Fibroblast of pulmonary artery (primary cell): ENCODE measurements at places on chromosomes 1 and 21.
A peak's percentile ranks its signal among the peaks of the same experiment; 100 is the strongest.

- no peak for DNase-seq
Measured at GRCh38 chr1:9653491-9654050, 2.0 kb downstream of the PIK3CD start.

GRCh38 chr21:36034211-36034913, 26.0 kb downstream of the SETD4 start:
- DNase-seq: no peak

DNA sequence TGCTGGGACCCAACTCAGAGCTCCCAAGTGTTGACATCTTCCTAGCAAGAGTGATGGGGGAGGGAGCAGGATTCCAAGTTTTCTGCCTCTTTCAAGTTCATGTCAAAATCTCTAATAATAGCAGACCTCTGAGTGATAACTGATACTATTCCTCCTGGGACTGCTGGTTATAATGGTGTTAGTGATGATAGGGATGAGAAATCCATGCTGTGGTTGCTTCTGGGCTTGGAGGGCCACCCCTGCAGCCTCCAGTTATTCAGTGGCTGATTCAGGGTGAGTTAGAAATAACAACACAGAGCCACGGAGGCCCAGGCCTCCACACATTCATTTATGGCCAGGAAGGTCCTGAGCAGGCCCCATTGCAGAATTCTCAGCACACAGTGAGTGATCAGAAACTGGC, 40.6 kb upstream of the ARTN start:
- DNase-seq: no peak

DNA sequence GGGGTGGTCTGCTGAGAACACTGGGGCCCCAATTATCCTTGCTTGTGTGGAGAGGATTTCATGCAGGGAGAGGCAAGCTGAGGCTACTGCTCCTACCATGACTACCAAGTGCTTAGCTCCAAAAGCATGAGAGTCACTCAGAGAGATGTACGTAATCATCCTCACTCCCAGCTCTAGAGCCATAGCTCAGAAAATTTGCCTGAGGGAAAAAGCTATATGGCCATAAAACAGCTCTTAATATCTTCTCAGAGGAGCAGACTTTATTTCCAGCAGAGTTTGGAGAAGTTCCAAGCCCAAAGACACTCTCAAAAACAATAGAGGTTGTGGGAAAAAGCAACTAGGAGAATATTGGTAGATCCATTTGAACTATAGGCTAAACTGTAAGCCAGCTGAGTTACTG, 106.4 kb upstream of the PBX1 start:
- DNase-seq: no peak

- DNase-seq: peak; percentile 4
Measured at GRCh38 chr21:19507682-19508260, 1104.2 kb upstream of the TMPRSS15 start.

DNA sequence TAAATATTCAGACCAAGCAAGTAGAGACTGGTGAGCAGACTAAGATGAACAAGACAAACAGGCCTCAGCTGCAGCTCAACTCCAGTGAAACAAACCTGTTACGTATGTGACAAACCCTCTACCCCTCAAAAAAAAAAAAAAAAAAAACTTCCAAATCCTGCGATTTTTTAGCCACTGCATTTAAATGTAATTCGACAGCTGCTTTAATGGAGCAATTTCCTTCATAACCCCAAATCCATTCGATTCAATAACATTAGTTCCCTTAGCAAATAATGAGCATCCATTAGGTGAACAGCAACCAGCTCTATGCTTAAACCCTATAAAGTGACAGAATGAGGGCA, 31.1 kb downstream of the SIPA1L2 start:
- DNase-seq: no peak

DNA sequence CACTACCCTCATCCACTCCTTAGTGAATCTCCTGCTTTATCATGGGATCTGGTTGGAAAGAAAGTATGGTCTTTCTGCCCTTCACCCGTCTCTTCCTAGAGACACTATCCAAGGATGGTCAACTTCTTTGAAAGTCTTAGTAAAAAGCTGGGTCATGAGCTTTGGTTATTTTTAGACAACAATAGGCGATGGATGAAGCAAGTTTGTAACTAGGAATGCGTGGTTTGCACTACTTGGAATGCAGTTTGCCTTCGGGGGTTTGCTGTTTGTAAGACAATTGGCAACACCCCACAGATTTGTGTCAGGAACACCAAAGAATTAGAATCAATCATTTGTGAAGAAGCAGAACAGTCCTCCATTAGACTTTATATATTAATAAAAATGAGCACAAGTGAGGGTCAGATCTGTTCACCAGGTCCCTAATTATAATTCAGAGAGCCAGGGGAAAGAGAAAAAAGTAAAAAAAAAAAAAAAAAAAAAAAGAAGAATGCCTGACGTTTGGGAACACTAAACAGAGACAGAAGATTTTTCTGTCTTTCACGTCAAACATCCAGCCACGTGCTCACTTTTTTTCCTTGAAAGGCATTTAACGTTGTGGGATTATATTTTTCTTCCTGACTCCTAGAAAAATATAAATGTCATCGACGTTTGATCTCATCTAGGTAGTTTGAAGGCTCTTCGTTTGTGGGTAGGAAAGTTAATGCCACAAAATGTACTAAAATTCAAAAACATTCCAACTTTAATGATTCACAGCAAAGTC, 60.7 kb upstream of the BTG3 start:
- peak; percentile 65 for DNase-seq

DNA sequence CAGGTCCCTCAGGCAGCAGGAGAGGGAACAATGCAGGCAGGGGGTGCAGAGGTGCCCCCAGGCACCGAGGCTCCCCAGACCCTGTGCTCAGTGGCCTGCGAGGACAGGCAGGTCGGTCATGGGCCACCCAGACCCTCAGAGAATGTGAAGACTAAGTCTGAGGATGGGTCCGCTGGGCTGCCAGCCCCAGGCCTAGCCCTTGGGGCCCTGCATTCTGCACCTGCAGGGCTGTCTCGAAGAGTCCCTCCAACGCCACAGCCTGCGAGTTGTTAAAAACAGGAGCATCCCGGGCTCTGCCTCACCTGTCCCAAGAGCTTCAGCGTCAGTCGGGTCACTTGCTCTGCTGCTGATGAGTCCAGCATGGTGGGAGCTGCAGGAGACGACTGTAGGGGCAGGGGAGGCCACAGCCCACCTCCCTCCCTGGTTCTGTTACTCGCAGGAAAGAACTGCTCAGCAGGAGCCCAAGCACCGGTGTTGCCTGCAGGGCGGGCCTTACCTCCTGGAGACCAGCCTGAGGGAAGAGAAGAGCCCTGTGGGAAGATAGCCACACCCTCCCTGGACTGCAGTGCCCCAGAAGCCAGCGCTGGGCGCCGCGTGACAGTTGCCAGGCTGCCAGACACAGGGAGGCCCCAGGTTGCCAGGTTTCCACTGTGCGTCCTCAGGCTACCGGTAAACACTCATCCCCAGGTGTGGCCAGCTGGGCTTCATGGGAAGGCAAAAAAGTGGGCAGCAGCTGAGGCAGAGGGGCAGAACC, 5.8 kb downstream of the C21orf58 start:
- no peak for DNase-seq

- DNase-seq: no peak
Measured at GRCh38 chr1:193538003-193538354, 351.6 kb upstream of the B3GALT2 start.

GRCh38 chr1:49337251-49337650, 560.6 kb upstream of the BEND5 start:
- DNase-seq: no peak

DNA sequence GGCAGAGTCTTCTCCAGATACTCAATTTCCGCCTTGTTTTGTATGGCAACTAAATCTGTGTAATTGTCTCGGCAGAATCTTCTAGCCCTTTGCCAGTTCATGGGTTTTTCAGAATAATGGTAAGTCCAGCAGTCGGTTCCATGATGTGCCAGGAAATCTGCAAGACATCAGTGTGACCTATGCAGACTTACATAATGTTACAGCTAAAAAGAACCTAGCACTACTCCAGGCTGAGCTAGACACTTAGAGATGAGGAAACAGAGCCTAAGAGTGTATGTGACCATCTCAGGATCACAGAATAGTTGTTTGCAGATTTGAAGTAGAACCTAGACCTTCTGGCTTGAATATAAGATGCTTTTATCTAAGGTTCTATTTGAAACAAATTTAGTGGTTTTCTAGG, 2.8 kb downstream of the SELL start:
- no peak for DNase-seq
